ENCODE measurements at places on chromosomes 13 and 19.
A peak's percentile ranks its signal among the peaks of the same experiment; 100 is the strongest.

- DNase-seq: no peak
Measured at GRCh38 chr19:13002166-13002898, 7.1 kb downstream of the NFIX start.

- DNase-seq: peak; percentile 40
Measured at GRCh38 chr13:76016799-76017400, 380.8 kb downstream of the LMO7 start.

- no peak for DNase-seq
Measured at GRCh38 chr19:34375598-34375997, 10.6 kb downstream of the GPI start.

- peak; percentile 89 for DNase-seq
Measured at GRCh38 chr13:79659121-79659521, 178.2 kb downstream of the NDFIP2 start.

GRCh38 chr13:41458761-41459431, 1.5 kb downstream of the RGCC start:
- DNase-seq: peak; percentile 68

DNA sequence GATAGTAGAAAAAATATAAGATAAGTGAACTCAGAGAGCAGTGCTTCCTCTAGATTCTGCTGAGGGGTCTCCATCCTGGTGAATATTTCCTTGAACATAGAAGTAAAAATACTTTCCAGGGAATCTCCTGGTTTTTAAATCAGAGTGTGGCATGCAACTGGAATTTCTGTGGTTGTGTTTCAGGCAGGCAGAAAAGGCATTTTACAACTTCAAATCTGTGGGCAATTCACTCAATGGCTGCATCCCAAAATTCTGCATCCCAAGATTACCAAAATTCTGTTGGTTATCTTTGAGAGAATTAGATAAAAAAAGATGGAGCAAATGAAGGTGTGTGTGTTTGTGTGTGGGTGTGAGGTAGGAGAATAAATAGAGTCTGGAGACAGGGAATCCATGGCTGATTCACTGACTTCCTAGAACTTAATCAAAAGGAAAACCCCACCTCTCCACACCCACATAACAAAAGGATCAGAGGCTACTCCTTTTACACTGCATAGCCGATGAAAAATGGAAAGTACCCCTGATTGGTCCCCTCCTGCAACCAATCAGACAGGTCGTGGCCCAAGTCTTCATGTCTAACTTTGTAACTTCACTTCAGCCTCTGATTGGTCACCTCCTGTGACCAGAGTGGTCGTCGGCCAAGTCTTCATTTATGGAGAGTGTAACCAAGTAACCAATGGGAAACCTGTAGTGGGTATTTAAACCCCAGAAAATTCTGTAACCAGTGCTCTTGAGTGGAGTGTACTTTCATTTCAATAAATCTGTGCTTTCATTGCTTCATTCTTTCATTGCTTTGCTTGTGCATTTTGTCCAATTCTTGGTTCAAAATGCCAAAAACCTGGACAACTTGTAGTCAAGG, 112.8 kb downstream of the DLEU7 start:
- DNase-seq: no peak

DNA sequence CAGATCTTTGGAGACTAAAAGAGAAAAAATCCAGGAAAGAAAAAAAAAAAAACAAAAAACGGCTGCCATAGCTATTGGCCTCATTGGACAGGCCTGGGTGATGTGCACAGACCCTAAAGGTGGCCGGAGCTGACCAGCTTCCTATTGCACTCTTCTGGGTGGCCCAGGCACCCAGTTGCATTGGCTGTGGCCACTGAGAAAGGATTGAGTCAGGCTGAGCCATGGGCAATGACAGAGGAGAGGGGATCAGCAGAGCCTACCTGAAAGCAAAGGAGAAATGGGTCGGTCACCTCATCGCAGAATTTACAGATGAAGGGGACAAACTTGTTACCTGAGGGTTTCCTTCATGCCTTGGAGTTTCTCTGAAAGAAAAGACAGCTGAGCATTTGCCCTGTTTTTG, 17.3 kb downstream of the HMGB1 start:
- DNase-seq: no peak

- DNase-seq: no peak
Measured at GRCh38 chr13:34320084-34320483, 502.1 kb downstream of the RFC3 start.

DNA sequence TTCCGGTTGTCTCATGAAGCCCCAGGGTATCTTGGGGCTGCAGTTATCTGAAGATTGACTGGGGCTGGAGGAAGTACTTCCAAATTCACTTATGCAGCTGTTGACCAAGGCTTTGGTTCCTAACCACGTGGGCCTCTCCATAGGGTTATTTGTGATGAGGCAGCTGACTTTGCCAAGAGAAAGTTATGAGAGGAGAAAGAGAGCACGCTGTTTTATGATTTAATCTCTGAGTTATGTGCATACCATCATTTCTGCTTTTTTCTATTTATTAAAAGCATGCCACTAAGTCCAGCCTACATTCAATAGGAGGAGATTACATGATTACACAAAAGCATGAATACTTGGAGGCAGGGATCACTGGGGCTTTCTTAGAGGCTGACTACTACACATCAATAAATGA, 215.5 kb downstream of the NHLRC3 start:
- peak; percentile 27 for DNase-seq

- peak; percentile 67 for DNase-seq
Measured at GRCh38 chr13:80276371-80277289, 64.3 kb downstream of the SPRY2 start.

GRCh38 chr13:94617389-94618000, 15.8 kb downstream of the GPR180 start:
- DNase-seq: peak; percentile 44

GRCh38 chr13:42363941-42364612, 92.1 kb downstream of the AKAP11 start:
- DNase-seq: peak; percentile 85

- DNase-seq: peak; percentile 17
Measured at GRCh38 chr13:113009743-113010509, 40.9 kb downstream of the MCF2L start.

GRCh38 chr19:48390188-48391099, 907 bp downstream of the KDELR1 start:
- peak; percentile 66 for DNase-seq

DNA sequence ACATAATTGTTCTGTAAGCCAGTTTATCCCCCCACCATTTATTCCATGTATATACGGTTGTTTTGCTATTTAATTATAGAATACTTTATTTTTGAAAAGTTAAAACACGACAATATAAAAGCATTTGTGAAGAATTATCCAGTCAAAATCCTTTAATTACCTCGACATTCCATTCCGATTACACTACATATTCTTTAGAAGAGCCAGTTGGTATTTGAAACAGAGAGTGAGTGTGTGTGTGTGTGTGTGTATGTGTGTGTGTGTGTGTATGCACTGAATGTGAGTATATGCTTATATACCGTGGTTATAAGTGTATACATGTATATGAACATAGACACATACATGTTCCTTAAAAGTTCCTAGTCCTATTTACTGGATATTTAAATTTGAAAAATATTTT, 87.8 kb upstream of the KLF5 start:
- no peak for DNase-seq

DNA sequence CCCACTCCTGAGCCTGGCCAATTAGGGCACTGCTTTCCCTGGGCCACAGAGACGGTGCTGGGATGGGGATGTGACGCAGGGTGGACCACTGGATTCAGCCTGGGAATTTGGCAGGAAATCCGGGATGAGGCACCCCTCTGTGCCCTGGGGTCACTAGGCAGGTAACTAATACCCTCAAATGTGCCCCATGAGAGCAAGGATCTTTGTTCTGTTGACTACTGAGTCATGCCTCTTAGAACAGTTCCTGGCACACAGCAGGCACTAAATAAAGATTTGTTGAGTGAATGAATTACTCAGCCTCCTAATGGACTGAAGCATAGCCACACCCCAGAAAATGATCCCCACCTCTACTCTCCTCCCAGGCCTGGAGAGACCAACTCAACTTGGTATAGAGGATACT, 15.9 kb downstream of the OPA3 start:
- DNase-seq: peak; percentile 68

DNA sequence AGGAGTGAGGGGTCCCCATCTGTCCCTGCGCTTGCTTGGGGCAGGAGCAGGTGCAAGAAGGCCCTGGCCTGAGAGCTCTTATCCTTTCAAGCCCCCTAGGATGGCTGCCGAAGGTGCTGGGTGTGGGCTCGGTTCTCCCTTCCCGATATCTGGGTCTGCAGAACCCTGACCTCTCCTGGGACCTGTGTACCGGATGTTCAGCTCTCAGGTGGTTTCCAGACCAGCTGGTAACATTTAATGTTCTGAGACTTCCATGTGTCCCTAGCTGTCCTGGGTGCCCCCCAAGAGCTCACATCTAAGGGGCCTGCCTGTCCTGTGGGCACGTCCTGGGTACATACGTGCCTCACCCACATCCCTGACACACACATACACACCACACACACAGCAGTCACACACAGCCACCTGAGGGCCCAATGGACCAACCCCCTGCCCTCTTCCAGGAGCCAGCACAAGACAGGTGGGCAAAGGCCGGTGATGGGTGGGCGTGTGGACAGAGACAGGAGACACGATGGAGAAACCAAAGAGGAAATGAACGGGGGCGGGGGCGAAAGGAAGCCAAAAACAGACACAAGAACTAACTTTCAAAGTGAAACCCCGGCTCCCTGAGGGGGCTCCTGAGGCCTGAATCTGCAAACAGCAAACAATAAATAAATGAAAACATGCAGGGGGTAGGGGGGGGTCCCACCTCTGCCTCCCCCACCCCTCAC, 124.3 kb downstream of the PTPRS start:
- no peak for DNase-seq

DNA sequence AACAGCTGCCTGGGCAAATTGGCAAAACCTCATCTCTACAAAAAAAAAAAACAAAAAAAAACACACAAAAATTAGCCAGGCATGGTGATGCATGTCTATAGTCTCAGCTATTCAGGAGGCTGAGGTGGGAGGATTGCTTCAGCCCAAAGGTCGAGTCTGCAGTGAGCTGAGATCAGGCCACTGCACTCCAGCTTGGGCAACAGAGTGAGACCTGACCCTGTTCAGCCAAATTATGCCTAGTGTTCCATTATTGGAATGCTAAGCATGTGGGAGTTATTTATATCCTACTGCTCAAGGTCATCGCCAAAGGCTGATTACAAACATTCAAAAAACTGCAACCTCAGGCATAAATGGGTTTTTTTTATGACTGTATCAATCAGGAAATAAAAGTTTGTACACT, 1251.0 kb upstream of the PCDH9 start:
- no peak for DNase-seq

DNA sequence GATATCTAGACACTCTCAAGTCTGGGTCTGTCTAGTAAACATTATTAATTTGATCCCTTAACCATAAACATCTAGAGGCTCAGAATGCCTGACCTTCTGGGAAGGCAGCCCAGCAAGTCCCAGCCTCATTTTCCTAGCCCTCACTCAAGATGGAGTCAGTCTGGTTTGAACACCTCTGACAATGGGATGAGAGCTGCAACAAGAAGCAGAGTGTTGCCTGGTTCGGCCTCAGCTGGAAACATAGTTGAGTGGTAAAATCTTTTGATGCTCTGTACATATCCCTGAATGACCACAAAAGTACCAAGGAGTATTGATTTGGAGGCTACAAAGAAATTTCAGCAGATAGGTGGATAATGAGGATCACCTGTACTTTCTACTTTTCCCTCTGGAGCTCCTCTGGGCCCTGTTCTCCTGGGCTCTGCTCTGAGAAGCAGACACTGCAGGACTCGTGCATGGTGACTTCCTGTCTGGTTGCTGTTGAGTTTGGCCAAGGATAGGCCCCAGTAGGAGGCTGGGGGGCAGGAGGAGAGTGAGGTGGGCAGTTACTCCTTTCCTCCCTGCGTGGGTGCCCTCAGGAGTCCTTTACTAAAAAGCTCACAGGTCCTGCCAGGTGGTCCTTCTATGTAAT, 68.4 kb upstream of the SLC15A1 start:
- no peak for DNase-seq

DNA sequence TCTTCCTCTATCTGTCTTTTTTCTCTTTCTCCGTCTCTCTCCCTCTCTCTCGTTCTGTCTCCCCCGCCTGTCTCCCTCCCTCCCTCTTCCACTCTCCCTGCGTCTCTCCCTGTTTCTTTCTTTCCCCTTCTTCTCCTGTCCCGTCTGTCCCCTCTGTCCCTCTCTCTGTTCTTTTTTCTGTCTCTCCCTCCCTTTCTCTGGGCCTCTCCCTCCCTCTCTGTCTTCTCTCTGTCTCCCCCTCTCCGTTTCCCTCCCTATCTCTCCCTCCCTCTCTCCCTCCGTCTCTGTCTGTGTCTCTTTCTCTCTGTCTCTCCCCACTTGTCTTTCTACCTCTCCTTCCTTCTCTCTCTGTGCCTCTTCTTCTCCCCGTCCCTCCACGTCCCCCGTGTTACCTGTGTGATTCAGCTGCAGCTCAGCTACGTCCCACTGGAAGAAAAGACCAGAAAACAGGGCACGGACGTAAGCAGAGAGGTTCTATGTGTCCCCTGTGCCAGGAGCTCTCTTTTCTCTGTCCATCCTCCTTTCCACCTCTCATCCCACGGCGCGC, 1.2 kb downstream of the CD70 start:
- no peak for DNase-seq

GRCh38 chr13:40442231-40442630, 224.2 kb downstream of the FOXO1 start:
- DNase-seq: peak; percentile 51

DNA sequence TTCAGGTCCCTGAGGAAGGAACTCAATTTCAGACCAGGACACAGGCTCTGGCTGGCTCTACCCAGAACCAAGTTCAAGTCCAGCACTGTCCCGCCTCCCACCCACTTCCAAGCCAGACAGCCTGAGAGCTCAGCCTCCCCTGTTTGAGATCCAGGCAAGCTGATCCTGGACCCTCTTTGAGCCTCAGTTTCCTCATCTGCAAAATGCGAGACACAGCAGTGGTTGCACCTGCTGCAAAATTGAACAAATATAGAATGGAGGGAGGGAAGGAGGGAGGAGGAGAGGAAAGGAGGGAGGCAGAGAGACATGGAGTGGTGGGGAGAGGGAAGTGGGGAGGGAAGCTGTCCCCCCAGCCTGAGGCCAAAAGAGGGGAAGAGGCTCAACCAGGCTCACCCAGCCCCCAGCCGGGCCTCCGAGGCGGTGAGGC, 751 bp downstream of the TMEM221 start:
- DNase-seq: no peak

GRCh38 chr13:39692660-39693438, 37.4 kb downstream of the COG6 start:
- DNase-seq: no peak

DNA sequence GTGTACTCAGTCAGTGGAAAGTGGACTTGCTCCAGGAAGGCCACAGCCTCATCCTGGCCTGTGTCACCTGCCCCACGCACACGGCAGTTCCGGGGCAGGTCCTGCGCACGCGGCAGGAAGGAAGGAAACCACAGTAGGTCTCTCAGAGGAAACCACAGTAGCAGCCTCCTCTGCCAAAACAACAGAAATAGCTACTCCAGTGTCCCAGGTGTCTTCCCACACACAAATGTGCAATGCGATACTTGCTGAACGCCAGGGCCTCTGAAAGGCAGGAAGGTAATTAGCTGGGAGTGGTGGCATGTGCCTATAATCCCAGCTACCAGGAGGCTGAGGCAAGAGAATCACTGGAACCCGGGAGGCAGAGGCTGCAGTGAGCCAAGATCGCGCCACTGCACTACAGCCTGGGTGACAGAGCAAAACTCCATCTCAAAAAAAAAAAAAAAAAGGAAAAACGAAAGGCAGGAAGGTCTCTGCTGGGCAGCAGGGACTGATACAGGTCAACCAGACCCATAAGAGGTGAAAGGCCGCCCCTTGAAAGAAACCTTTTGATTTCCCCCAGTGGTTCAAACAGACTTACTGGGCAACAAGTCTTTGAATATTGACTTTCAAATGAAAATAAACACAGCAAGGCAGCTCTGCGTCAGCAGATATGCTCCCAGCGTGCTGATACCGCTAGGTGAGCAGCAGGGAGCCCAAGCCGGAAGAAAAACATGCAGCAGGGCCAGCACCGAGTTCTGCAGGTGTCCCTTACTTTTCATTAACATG, 49.5 kb downstream of the CRYL1 start:
- DNase-seq: no peak

Data from cardiac fibroblast (primary cell).